ENCODE measurements at places on chromosomes 1 and 21.

DNA sequence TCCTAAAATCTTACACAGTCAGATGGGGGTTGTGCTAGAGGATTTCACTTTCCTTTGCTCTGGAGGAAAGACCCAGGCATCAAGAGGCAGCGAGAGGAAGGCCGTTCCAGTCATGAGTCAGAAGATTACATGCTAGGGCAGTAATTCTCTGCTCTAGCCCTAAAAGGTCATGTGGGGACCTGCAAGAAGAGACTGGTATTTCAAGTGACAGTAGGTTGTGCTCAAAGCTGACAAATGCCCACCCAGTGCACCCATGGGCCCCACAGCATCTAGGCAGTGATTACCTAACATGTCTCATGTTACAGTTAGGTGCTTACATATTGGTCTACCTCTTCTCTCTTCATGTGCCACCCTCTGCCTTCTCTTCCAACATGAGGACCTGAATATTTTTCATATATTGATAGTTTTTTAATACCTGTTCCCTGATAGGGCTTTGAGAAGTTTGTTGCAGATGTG, 99.7 kb upstream of the BEND5 start:
- no peak for DNase-seq

DNA sequence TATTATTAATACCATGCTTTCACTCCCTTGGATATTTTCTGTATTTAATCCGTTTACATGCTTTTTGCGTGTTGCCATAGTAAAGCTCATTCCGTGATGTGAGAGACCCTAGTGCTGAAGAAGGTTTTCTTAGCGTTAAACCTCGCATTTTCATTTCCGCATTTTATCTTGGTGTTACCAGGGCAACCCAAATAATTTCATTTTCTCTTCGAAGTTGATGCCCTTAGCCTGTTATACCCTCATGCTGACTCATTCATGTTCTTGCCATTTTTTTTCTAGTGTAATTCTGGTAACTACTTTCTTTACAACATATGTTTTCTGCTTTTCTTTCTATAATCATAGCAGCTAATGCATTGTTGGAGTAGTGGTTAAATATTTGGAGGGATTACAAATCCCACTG, 37.2 kb downstream of the LRRC8C start:
- DNase-seq: no peak

GRCh38 chr1:155834296-155834926, 22.6 kb downstream of the GON4L start:
- no peak for DNase-seq

DNA sequence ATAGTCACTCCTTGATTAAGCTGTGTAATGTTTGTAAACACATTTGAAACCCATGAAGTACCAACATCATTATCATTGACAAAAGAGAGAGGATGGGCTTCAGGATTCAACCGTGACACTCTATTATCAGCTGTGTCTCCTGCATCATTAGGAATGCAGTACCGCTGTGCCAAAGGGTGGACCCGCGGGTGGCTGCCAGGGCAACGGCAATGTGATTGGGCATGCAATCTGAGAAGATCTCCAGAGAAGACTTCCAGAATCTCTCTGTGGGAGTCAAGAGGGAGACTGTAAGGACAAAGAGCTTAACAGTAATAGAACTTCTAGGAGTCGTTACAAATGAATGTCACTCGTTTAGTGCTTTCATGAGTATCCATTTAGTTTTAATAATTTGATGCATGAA, 97.9 kb downstream of the USH2A start:
- DNase-seq: no peak

DNA sequence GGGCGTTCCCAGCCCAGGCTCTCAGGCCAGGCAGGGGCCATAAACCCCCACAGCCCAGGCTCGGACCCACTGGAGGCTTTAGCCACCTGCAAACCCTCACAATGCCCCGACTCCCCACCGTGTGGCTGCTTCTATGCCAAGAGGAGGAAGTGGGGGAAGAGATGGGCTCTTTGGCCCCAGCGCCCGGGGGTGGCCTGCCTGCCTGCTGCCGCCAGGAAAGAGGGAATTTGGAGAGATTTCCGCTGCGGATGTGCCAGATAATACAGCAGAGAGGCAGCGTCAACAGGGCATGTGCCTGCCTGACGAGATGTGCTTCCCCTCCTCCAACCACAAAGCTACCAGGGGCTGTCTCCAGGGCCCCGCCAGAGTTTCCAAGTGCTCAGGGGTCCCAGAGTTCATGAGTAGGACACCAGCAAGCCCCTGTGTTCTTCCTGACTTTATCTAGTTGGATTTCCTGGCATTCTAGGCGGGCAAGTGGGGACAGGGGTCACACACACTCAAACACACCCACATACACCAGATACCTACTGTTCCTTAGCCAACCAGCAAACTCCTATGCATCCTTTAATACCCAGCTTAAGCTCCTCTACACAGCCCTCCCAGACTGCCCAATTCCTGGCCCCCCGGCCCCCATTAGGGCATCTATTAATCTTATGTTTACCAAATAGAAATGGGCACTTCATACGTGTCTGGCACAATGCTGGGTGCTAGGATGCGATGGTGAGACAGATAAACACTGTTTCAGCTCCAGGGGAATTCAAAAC, 14.1 kb downstream of the EPHA2 start:
- no peak for DNase-seq

GRCh38 chr1:30034627-30035521, 688.5 kb downstream of the MATN1 start:
- DNase-seq: no peak

- no peak for DNase-seq
Observed at GRCh38 chr1:195799016-195799415, 809.2 kb downstream of the KCNT2 start.

DNA sequence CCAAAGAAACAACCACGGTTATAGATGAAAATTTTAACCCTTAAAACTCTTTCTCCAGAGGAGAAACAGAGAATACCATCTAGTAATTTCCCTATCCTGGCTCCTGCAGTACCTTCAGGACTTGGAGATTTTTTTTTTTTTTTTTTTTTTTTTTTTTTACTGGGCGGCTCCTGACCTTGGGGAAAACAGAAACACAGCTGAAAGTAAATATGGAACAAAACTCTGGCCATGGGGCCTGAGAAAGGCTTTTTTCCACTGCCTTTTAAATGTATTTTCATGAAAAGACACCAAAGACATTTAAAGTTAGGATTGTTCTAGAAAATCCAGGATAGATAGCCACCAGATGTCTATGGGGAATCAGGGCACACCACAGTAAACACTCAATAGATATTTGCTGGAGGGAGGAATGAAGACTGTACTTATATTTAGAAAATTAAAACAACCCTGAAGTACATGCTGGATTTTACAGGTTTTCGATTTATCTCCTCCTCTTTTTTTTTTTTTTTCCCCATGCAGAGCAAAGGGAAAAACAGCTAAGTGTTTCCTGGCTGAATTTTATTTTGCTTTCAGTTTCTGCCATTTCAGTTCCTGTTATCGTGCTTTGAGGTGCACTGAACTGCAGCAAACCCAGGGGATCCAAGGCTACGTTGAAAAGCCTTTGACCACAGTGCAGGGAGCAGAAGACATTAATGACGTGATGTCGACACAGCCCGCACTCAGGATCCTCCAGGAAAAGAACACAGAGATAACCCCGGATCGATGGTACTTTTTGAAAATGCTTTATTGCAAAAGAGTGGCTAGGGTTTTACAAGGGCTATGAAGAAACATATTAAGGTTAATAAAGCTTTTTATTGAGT, 35.7 kb upstream of the CNN3 start:
- peak; percentile 55 for DNase-seq

- no peak for DNase-seq
Observed at GRCh38 chr21:40049031-40049930, 182.0 kb downstream of the PCP4 start.

- no peak for DNase-seq
Observed at GRCh38 chr1:6039031-6039430, 6.7 kb upstream of the KCNAB2 start.

GRCh38 chr1:54120698-54121481, 31.9 kb downstream of the CDCP2 start:
- DNase-seq: no peak

DNA sequence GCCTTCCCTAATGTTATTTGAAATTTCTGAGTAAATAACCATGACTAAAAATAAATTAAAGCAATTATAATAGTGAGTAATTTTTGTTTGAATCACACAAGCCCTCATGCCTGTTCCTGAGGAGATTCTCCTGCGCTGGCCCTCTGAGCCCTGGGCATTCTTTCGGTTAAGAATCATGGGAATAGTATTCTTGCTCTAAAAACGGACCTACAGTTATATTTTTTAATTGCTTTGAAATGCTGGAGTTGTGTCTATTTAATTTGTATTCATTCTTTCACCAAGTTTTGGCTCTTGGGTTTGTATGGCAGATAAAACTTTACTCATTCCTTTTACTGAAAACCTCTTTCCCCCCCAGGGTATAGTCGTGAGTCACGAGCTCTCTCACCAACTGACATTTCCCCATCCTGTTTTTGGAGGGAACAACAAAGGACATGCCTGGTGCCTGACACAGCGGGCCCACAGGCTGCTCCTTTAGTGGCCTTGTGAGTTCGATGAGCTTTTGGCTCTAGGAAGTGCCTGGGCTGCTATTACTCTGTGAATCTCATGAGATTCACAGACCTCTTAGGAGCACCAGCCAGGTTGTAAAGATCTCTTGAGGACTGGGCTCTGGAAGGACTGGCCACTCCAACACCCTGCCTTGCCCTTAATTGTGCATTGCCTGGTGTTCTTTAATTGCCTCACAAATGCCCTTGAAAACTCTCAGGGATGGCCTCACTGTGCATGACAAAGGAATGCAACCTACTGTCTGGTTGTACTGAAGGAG, 58.6 kb downstream of the DDR2 start:
- no peak for DNase-seq

GRCh38 chr1:9279172-9279840, 13.4 kb upstream of the SPSB1 start:
- DNase-seq: no peak

- DNase-seq: peak; percentile 14
Observed at GRCh38 chr21:26715878-26716506, 129.2 kb downstream of the ADAMTS1 start.

GRCh38 chr1:87226341-87226760, 102.3 kb upstream of the LMO4 start:
- no peak for DNase-seq

GRCh38 chr1:74367175-74367813, 132.1 kb downstream of the TNNI3K start:
- DNase-seq: no peak

GRCh38 chr1:213685992-213686582, 301.7 kb upstream of the PROX1 start:
- DNase-seq: no peak

GRCh38 chr1:200036619-200037270, 9.2 kb downstream of the NR5A2 start:
- no peak for DNase-seq

- no peak for DNase-seq
Observed at GRCh38 chr1:246583448-246584185, 17.4 kb downstream of the CNST start.

GRCh38 chr1:57165546-57165945, 199.7 kb upstream of the C8B start:
- no peak for DNase-seq

DNA sequence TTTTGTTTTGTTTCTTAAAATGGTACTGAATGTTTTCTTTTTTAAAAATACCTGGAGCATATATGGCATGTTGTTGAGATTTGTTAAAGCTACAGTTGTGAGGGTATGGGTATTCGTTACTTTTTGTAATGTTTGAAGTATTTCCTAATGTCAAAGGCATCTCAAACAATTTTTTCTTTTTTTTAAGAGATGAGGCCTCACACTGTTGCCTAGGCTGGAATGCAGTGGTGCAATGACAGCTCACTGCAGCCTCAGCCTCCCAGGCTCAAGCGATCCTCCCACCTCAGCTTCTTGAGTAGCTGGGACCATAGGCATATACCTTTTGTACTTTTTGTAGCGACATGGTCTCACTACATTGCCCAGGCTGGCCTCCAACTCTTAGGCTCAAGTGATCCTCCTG, 16.1 kb downstream of the CLCN6 start:
- no peak for DNase-seq

DNA sequence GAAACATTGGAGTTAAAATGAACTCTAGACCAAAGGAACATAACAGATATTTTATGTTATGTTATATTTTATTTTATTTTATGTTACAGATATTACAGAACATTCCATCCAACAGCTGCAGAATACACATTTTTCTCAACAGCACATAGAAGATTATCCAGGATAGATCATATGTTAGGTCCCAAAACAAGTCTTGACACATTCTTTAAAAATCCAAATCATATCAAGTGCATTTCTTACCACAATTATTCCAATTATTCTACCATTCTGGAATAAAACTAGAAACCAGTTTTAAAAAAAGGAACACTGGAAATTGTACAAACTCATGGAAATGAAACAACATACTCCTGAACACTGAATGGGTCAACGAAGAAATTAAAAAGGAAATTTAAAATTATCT, 30.9 kb upstream of the PIGK start:
- DNase-seq: no peak

DNA sequence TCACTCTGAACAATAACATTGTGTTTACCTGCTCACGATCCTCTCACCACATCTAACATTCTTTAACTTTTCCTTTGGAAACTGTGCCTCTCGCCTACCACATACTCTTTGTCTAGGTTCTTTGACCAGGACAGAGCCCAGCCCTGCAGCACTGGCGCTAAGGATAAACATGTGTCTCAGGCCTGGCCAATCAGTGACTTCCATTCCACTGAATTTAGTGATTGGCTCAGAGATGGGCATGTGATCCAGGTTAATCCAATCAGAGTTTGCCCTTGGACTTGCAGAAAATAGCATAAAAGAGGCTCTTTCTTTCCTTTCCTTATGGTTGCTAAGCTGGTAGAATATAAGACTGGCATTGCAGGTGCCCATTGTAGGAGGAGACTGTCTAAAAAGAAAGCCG, 605.7 kb downstream of the MATN1 start:
- no peak for DNase-seq

- no peak for DNase-seq
Observed at GRCh38 chr1:229108598-229109201, 162.2 kb upstream of the RAB4A start.

GRCh38 chr1:240597153-240597745, 14.7 kb downstream of the GREM2 start:
- DNase-seq: no peak

GRCh38 chr1:240169188-240169587, 77.5 kb downstream of the FMN2 start:
- no peak for DNase-seq

GRCh38 chr1:179984101-179984500, 29.5 kb downstream of the CEP350 start:
- no peak for DNase-seq

DNA sequence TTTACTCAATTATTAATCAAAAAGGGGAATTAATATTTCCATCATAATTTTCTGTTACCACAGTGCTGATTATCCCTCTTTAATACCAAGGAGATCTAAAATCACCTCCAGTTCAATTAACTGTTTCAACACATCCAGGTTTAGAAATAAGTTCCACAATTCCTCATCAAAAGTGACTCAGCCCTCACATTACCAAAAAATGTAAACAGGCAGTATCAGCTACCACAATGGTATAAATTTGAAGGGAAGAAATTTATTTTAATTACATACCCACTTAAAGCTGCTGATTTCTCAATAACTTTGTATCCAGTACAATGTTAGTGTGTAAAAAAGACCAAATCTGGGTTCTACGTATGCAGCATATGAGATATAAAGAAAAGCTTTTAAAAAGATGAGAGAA, 51.9 kb downstream of the EIF4G3 start:
- no peak for DNase-seq

GRCh38 chr1:157472959-157473358, 79.4 kb downstream of the FCRL5 start:
- no peak for DNase-seq
